ENCODE measurements at places on chromosomes 3 and 15. TPM values are rescaled to one million over a fixed set of nuclear protein-coding genes. Genes with fewer than 3 reads are reported as not detected.

RASGRF1 gene
- total RNA-seq, result 0.39 TPM

EHD4 gene
- 12.4 TPM for total RNA-seq

RBPMS2 gene
- total RNA-seq, result 8.3 TPM

ZBED2 gene
- total RNA-seq, result 0.22 TPM

FBXL2 gene
- 7.4 TPM for total RNA-seq

Data from A549 treated with Mapracorat at 1 μM for 4 hours (cell line).